CD4-positive, alpha-beta T cell treated with Interleukin-1 beta for 1 hour (primary cell): ENCODE measurements at places on chromosomes 2 and 18.

DNA sequence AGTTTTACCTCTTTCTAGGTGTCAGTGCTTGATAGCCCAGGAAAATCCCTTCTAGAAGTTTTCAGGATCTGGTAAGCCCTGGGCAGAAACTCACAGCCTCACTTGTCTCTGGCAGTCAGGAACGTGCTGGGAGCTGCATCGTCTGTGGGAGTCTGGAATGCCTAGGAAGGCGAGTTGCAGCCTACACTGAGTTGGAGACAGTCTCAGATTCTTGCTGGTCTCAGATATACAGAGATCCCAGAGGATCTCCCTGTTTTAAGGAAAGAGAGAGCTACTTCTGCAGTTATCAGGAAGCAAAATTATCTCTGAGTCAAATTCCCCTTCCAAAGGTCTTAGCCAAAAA lies 104.4 kb upstream of the CDC42EP3 start:
- DNase-seq: no peak

DNA sequence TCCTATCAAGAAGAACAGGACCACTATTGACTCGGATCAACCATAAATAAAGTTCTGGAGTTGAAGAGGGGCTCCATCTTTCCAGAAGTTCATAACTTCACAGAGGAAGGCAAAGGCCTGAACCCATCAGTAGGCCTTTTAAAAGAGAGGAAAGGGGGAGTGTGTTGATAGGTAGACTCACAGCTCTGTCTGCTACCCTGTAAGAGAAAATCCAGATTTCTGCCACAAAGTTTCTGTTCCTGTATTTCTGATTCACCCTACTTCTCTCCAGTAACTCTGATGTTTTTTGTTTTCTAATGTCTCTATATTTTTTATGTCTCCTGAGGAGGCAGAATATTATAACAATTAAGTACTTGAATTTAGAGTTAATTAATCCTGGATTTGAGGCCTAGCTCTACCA lies 564.0 kb downstream of the TNS1 start:
- DNase-seq: no peak

GRCh38 chr2:110871637-110872036 lies 139.3 kb downstream of the ACOXL start:
- DNase-seq: no peak

GRCh38 chr2:130328710-130329109 lies 14.0 kb upstream of the IMP4 start:
- no peak for DNase-seq

GRCh38 chr2:72915320-72915906 lies 1.9 kb upstream of the EMX1 start:
- no peak for DNase-seq

- no peak for DNase-seq
Observed at GRCh38 chr2:240986787-240987411, 11.5 kb upstream of the SNED1 start.

- no peak for DNase-seq
Observed at GRCh38 chr2:40384714-40385113, 67.2 kb downstream of the SLC8A1 start.

GRCh38 chr18:45081566-45082181 lies 401.0 kb downstream of the SETBP1 start:
- DNase-seq: no peak

GRCh38 chr18:48843162-48843561 lies 107.6 kb downstream of the SMAD7 start:
- DNase-seq: no peak

DNA sequence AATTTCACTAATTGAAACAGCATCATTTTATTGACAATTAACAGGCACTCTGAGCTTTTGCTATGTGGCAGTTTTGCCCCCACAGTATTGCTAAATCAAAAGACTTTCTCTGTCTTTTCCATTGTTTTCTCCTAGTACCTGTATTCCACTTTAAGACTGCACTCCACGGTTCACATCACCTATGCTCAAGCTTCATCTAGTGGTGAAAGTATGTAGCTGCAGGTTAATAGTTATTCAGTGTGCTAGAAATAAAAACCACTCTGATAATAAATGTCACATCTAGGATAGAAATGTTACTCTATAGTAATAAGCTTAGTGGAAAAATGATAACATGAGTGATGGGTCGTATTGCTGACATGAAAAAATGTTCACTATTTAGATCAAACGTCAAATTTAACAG lies 24.6 kb downstream of the ARL6IP6 start:
- DNase-seq: peak; percentile 16

- peak; percentile 74 for DNase-seq
Observed at GRCh38 chr2:27920148-27920885, 29.8 kb downstream of the BABAM2 start.

- DNase-seq: no peak
Observed at GRCh38 chr2:29195796-29196195, 80.6 kb downstream of the CLIP4 start.

GRCh38 chr2:216222650-216223352 lies 113.7 kb downstream of the XRCC5 start:
- no peak for DNase-seq

- no peak for DNase-seq
Observed at GRCh38 chr2:59080451-59081181, 839.5 kb upstream of the FANCL start.

DNA sequence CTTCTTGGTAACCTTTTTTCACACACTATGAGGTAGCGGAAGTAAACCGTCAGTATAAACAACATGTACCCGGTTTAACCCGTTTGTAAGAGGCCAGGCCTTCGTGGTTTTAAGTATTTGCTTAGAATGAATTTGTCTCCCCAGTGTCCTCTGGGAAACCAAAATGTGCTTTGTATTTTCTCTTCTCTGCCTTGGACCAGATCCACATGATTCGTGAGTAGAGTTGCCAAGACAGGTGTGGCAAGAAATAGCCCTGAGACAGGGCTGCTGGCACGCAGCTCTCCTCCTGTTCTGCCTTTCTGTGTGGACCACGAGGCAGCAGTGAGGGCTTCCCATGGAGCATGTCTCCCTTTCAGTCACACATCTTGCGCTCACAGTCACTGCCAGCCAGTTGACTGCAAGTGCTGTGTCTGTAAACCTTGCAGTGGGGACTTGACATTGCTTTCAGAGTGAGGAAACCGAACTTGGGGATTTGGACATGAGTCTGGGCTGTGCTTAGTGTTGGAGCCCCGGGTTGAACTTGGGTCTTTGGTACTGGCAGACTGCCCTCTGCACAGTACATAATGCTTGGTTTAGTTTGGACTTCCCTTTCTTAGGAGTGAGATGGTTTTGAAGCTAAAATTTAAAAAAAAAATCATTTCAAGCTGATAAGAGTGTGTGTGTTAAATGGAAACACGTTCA lies 19.1 kb downstream of the BCL2L11 start:
- DNase-seq: no peak

DNA sequence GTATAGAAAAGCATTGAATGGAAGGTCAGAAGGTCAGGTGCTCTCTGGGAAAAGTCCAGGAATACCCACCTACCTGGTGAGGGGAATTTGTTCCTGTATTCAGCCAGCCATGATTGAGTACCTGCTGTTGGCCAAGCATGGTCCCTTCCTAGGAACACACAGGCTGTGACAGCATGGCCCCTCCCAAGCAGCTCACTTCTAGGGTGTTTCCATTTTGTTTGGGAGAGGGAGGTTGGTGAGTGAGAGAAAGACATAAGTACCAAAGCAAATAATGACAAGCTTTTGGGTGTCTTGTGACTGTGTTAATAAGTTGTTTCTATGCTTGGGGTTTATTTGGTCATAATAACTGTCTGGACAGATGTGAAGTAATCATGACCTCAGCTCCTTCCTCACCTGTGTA lies 46.3 kb downstream of the CABLES1 start:
- DNase-seq: no peak

GRCh38 chr18:711310-711656 lies 1.1 kb downstream of the ENOSF1 start:
- DNase-seq: no peak

- DNase-seq: no peak
Observed at GRCh38 chr18:74392323-74392722, 64.8 kb downstream of the DIPK1C start.

- DNase-seq: no peak
Observed at GRCh38 chr2:170332676-170333402, 154.9 kb downstream of the MYO3B start.

GRCh38 chr2:55932843-55933242 lies 9.3 kb upstream of the EFEMP1 start:
- DNase-seq: no peak

- DNase-seq: no peak
Observed at GRCh38 chr2:28435241-28435640, 42.6 kb downstream of the FOSL2 start.

DNA sequence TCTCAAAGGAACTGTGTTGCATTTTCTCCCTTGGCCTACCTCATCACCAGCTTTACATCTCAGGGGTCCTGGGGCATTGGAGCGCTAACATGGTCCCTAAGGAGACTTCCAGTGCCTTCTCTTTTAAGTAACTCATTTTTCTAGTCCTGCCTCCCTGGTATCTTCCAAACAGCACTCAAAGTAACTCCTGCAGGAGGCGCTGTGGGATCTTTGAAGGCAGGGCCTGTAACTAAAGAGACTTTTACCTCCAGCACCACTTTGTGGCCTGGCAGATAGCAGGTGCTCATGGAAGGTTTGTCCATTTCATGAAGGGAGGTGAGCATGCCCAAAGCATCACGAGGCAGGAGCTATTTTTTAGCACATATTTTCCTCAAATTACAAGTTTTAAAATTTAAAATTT lies 411.0 kb upstream of the GYPC start:
- peak; percentile 5 for DNase-seq

DNA sequence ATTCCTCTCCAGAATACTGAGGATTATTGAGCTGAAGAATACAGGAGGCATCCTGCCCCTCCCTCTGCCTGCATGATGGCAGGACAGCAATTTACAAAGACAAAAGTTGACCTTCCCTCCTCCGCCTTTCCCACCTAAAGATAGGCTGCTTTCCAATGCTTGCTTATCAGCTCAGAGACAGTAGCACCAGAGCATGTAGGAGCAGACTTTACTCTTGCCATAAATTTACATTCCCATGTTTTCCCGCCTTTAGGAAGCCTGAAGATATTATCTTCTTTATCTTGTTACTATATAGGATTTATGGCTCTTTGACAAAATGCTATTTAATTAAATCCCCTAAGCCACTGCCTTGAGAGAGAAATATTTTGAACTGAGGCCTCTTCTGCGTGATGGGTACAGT lies 135.6 kb upstream of the HNMT start:
- DNase-seq: no peak

- no peak for DNase-seq
Observed at GRCh38 chr2:32652555-32653209, 24.8 kb downstream of the TTC27 start.

DNA sequence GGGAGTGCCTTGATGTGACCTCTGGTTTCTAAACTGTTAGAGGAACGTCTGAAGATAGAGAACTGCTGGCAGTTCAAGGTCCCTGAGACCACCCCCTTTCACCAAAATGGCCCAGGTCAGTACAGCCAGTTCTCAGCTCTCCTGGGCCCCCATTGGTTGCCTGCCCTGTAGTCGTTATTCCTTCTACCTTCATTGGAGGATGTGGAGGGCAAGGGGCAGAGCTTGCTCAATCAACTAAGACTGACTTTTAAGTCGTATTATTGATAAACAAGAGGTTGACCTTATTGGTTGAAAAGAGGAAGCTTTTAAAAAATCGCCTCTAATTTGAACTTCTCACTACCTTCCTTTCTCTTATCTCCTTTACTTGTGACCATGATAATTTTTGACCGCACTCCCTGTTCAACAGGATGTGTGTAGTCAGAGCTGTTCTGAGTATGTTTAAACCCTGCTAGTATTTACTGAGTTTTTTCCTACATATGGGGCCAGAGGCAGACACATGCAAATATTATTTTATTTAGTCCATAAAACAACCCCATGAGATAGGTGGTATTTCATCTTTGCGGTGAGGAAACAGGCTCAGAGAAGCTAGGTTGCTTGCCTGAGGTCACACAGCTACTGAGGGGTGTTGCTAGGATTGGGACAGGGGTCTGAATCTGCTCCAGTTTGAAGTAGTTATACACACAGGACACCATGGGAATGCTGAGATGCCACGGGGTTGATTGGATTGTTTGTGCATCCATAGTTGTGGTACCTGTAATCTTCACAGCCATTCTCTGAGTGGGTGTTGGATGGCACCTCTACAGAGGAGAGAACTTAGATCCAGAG lies 65.9 kb downstream of the TMEM247 start:
- DNase-seq: no peak

- no peak for DNase-seq
Observed at GRCh38 chr18:74942319-74942910, 266.5 kb downstream of the PTGR3 start.

- DNase-seq: no peak
Observed at GRCh38 chr18:62556397-62556796, 33.6 kb downstream of the ZCCHC2 start.

DNA sequence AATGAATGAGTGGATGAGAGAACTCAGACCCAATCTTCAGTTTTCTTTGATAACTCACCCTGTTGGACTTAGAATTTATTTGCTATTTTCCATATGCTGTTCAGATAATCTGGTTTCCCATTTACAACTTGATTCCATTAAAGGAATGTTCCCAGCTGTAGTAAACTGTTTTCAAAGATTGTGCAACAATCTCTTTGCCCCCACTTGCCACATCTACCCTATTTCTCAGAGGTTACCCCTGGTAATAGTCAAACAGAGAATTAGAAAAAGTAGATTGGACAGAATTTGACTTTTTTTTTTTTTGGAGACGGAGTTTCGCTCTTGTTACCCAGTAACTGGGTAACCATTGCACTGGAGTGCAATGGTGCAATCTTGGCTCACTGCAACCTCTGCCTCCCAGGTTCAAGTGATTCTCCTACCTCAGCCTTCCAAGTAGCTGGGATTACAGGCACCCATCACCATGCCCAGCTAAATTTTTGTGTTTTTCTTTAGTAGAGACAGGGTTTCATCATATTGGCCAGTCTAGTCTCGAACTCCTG lies 93.4 kb upstream of the SIX2 start:
- DNase-seq: no peak

DNA sequence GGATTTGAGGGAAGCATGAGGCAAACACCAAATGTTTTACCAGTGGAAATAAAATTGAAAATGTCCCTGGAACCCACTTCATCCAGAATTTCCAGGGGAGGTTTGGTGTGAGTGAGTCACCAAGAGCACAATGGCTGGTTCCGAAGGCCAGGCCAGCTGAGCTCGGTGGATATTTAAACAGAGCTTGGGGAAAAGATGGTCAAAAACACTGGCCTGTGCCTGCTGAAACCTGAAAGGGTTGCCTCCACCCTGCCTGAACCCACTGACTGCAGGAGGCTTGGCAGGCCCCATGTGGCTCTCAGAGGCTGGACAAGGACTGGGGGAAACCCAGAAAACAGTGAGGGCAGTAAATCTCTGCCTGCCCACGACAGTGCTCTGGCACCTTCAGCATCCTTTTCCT lies 93.9 kb downstream of the TTC32 start:
- no peak for DNase-seq

DNA sequence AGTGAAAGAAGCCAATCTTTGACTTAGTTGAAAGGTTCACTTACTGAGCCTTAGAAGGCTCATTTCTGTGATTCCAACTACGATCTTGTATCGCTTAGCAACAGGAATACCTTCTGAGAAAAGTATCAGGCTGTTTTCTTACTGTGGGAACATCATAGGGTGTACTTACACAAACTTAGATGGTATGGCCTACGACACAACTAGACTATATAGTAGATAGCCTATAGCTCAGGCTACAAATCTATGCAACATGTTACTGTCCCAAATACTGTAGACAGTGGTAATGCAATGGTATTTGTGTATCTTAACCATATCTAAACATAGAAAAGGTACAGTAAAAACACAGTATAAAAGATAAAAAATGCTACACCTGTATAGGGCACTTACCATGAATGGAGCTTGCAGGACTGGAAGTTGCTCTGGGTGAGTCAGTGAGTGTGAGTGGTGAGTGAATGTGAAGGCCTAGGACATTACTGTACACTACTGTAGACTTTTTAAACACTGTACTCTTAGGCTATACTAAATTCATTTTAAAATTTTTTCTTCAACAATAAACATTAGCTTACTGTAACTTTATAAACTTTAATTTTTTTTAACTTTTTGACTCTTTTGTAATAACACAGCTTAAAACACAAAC lies 148.8 kb upstream of the STON1 start:
- DNase-seq: no peak
